ENCODE measurements at places on chromosomes 5 and 9.

GRCh38 chr9:19050637-19051591 lies 1.7 kb downstream of the RRAGA start:
- DNase-seq = no peak

GRCh38 chr5:59236986-59237385 lies 654.1 kb downstream of the RAB3C start:
- DNase-seq = no peak

DNA sequence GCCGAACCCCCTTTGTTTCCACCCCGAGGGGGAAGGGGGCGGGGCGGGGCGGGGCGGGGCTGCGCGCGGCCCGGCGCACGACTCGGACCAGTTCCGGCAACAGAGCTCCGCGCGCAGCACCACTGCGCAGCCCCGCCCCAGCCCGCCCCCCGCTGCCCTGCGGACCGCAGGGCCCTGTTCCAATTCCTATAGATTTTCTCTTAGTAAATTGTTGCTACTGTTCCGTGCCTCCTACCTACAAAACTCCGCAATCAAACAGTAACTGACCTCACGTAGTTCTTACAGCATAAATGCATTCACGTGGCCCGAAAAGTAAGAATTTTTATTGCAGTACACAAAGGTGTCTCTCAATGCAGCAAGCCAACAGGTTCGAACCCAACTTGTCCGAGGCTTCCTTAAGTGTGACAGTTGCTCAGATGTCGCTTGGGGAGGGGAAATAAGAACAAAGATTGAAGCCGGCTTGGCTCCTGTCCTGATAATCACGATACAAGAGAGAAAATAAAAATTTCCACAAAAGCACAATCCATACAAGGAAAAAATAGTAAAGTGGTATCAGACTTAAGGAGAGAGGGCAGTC lies 1.2 kb upstream of the RNF38 start:
- DNase-seq = no peak

GRCh38 chr9:96344458-96345180 lies 38.9 kb downstream of the SLC35D2 start:
- peak; percentile 30 for DNase-seq

- no peak for DNase-seq
Observed at GRCh38 chr5:100623719-100624118, 88.5 kb downstream of the FAM174A start.

DNA sequence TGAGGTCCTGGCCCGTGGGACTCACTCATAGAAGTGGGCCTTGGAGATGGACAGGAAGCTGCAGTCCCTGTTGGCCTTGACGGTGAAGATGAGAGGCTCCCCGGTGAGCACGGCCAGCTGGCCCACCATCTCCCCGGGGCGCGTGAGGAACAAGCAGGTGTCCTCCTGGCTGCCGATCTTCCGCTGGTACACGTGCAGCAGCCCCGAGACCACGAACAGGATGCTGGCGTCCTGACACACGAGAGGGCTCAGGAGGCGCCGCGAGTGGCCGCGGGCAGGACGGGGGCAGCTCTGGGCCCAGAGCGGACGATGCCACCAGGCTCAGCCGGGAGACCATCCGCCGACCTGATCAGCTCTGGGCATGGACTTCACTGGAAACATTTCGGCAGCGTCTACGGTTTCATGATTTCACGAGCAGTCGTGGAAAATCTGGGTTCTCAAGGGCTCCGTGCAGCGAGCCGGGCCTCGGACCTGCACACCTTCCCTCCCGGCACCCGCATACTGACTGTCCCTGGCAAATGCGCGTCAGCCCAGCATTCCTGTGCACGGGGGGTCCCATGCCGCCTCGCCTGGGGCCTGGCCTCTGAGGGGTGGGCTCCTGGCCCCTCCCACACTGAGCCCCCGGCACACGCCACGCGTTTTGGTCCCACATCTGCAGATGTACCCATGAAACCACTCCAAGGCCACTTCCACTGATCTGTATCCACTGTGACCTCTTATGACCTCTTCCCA lies 41.7 kb upstream of the NSMF start:
- no peak for DNase-seq

DNA sequence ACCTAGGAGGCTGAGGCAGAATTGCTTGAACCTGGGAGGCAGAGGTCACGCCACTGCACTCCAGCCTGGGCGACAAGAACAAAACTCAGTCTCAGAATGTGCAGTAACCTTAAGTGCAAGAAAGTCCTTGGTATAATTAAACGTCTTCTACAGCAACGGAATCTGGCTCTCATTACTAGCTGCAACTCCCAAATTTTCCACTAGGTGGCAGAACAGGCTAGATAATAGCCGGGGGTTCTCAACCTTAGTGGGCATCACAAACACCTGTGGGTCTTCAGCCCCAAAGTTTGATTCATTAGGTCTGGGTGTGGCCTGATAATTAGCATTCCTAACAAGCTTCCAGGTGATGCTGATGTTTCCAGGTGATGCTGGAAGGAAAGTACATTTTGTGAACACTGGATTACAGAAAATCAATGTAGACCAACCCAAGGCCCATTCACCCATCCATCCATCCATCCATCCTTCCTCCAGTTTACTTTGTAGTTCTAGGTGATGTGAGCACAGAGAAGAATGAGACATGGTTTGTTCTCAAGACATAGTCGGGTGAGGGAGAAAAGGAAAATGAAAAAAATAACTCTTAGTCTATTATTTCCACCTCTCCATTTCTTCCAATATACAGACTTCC lies 37.3 kb downstream of the FBXW2 start:
- peak; percentile 58 for DNase-seq

GRCh38 chr5:101435768-101436167 lies 532.7 kb upstream of the ST8SIA4 start:
- no peak for DNase-seq

DNA sequence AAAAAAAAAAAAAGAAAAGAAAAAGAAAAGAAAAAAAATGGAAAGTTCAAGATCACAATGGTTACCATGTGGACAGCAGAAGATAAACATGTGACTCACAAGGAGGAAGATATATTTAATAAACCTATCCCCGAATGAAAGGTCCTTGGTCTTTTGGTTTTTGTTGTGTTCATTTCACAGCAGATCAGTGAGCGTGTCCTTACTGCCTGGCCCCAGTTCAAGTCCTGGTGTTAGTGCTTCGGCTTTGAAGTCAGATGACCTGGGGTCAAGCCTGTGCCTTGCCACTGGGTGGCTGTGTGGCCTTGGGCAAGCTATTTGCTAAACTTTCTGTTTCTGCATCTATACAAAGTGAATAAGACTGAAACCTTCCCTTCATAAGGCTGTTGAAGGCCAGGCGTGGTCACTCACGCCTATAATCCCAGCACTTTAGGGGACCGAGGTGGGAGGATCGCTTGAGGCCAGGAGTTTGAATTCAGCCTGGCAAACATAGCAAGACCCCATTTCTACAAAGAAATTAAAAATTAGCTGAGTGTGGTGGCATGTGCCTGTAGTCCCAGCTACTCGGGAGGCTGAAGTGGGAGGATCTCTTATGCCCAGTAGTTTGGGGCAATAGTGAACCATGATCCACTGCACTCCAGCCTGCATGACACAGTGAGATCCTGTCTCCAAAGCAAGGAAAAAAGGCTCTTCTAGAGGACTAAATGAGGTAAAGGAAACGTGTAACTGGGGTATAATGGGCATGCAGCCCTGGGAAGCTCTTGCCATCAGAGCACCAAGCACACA lies 94.5 kb upstream of the SPATA31D4 start:
- DNase-seq = no peak

GRCh38 chr9:124190761-124191160 lies 67.0 kb upstream of the NEK6 start:
- no peak for DNase-seq

DNA sequence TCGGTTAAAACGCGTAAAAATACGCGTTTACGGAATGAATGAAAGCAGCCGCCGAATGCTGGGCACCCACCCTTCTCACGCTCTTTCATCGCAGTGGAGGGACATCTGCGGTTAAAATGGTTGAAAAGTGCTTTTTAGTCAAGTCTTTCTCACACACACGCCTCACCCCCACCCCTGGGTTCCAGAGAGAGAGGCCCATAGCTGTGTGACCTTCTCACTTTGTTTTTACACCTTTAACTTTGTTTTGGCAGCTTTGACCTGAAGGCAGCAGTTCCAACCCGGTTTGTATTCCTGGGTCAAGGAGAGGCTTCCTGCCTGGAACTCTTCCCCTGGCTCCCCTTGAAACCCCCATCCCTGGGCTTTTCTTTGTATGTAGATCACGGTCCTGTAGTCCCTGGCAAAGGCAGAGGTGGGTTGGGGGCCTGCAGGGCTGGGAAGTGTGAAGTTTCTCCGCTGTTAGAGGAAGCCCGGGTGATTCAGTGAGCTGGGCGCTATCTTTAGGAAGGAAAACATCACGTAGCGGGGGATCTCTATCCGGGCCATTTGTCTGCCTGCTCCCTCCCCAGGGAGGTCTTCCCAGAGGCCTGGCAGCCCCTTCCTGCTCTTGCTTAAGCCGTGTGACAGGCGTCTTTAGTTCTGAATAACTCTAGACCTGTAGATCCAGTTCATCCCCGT lies 29.6 kb downstream of the SPRY4 start:
- DNase-seq = no peak

DNA sequence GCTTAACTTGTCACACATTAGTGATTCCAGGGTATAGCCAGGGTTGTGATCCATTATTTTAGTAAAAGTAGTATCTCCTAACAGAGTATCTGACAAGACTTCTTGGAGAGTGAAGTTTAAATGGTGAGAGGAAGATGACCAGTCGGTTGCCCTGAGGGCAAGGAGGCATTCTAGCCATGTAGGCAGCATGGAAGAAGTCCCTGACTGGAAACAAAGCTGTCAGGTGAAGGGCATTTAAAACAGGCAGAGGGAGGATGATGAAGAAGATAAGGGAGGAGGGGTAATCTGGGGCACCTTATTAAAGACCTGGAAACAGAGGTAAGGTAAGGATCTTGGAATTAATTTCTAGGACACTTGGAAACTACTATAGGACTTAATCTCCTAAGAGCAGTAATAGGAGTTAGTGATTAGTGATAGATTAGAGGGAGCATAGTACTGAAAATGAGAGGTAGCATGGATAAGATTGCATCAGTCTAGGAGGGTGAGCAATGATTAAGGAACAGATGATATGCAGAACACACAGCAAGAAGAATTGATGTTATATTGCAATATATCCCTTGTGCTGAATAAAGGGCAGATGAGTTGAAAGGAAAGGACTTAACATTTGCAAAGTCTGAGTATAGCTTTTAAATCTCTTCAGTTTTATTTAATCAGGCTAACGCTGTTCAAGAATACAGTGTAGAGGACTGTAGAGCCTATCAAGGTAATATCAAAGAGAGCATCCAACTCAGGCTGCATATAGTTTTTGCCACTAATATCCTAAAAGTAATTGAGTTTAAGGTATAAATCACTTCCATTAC lies 9.6 kb downstream of the KIF2A start:
- no peak for DNase-seq

DNA sequence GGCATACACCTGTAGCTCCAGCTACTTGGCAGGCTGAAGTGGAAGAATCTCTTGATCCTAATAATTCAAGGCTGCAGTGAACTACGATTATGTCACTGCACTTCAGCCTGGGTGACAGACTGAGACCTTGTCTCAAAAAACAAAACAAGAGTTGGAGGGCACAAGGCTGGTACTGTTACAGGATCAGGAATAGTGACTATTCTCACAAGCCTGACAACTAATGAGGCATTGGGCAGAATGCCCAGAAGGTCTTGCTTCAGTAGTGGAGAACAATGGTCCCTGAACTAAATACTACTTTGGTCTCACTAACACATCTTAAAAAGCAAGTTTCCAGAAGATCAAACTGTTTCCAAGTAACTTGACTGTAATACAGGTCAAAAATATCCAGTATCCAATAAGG lies 182.9 kb upstream of the RFX3 start:
- DNase-seq = peak; percentile 18

DNA sequence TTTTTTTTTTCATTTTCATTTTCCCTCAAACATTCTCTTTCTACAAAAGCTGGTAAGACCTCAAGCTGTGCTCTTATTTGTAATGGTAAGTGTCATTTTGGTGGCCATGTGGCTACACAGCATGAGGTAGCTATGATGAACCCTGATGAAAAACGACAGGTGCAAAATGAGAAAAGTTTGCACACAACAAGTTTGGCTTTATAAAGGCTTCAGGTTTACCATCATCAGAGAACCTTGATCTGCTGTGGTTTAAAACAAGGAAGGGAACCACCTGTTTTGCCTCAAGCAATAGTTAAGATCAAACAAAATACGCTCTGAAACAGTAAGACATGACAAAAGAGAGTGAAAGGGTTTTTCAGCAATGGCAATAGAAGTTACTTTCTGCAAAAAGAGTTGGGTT lies 1124.6 kb upstream of the ACO1 start:
- no peak for DNase-seq

DNA sequence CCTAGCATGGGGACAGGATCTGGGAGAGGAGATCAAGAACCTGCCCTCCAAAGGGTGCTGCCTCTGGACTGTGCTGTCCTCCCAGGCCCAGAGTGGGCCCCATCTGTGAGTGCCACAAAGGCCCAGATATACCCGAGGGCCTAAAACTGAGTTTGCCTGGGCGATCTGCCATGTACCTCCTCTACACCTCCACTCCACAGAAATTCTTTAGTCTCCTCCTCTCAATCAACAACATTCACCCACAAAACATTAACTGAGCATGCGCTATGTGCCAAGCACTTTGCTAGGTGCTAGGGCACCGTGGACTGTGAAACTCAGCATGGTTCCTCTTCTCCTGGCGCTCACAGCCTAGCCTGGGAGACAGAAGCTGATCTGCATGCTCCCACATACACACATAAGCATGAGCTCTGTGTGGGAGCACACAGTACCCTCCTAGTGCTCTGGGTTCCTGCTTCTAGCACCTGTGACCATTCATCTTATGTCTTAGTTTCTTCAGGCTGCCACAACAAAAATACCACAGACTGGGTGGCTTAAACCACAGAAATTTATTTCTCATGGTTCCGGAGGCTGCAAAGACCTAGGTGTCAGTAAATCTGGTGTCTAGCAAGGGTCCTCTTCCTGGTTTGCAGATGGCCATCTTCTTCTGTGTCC lies 82.0 kb upstream of the FSTL4 start:
- DNase-seq = no peak

DNA sequence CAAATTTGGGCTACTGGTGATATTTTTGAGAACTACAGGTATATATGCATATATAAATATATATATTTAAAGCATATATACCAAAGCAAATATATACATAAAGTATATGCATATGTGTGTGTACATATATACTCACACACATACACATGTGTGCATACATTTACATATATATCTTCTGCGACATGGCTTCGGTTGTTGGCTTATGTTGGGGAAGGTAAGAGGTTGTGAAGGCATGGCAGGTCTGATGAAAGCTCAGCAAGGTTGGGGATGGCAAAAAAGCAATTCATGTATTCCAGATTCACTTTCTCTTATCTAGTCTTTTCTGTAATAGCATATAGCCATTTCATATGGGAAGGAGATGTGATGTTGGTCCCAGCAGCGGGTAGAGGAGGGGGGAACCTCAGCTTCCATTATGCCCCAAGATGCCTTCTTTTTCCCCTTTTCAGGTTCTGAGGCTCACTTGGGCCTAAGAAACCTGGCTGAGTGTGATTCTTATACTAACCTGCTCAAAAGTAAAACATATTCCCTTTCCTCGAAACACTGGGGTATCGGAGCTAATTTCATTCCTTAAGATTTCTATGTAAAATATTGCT lies 201.7 kb downstream of the MEF2C start:
- DNase-seq = no peak

DNA sequence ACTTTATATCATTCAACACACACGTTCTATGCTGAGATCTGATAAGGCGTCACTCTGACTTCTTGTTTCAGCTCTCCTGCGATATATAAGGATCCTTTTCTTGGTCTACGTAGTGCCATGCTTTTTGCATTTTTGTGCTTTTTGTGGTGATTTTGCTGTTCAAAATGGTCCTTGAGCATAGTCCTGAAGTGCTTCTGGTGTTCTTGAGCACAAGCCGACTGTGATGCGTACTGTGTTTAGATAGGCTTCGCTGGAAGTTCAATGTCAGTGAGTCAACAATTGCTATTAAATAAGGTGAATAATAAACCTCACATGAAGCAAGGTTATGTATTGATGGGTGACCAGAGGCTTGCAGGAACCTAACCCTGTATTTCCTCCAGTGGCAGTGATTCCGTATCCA lies 46.8 kb downstream of the ACO1 start:
- DNase-seq = no peak

Data from Calu3 (cell line).